ENCODE measurements at places on chromosomes 6 and 20.
A peak's percentile ranks its signal among the peaks of the same experiment; 100 is the strongest.

DNA sequence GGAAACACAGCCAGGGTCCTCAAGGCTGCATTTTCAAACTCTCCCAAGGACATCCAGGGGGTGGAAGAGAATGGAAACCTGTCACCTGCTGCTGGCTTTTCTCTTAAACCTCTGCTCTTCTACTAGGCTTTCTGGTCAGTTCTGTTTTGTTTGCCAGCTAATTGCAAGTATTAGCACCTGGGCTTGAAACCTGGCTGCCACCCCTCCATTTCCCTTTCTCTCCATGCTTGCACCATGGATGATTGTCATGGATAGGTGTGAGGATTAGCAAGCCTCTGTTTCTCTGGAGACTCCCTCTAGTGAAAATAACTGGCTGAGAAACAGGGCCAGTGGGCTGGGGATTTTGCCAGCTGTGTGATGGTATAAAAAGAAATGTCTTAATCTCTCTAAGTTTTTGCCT is 33.0 kb upstream of the GPR6 start:
- DNase-seq = no peak

GRCh38 chr20:10067321-10067720 is 32.5 kb downstream of the ANKEF1 start:
- DNase-seq = no peak

GRCh38 chr20:49356676-49357075 is 78.8 kb upstream of the ZNFX1 start:
- DNase-seq = no peak

- DNase-seq = no peak
Observed at GRCh38 chr20:62150310-62150575, 6.7 kb downstream of the SS18L1 start.

- DNase-seq = no peak
Observed at GRCh38 chr6:11196511-11197174, 35.8 kb downstream of the NEDD9 start.

DNA sequence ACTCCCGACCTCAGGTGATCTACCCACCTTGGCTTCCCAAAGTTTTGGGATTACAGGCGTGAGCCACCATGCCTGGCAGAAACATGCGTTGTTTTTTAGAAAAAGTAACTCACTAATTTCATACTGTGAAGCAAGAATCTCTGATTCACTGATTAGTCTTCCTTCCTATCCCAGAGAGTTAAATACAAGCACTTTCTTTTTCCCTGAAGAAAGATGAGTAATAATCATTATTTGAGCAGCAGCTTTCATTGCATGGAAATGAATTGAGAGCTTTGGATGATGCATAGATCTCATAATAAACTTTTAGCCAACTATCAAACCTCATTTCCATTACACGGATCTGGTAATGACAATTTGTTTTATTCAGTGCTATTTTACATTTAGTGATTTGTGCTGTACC is 892.5 kb upstream of the EYS start:
- no peak for DNase-seq

DNA sequence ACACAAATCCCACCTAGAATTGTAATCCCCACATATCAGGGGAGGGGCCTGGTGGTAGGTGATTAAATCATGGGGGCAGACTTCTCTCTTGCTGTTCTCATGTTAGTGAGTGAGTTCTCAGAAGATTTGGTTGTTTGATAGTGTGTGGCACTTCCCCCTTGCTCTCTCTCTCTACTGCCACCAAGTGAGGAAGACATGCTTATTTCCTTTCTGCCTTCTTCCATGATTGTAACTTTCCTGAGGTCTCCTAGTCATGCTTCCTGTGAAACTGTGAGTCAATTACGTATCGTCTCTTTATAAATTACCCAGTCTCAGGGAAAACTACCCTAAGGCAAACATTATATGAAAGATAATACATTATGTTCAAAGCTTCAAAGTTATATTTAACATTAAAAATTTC is 1297.5 kb upstream of the CITED2 start:
- no peak for DNase-seq

- peak; percentile 73 for DNase-seq
Observed at GRCh38 chr20:25058051-25058846, at the start of gene ACSS1. Gene ACSS1, minus strand, starts transcription at chr20:25058139. Its CDS starts 37 bp downstream, at chr20:25058102.

GRCh38 chr6:111631018-111631417 is 25.3 kb upstream of the TRAF3IP2 start:
- DNase-seq = no peak

DNA sequence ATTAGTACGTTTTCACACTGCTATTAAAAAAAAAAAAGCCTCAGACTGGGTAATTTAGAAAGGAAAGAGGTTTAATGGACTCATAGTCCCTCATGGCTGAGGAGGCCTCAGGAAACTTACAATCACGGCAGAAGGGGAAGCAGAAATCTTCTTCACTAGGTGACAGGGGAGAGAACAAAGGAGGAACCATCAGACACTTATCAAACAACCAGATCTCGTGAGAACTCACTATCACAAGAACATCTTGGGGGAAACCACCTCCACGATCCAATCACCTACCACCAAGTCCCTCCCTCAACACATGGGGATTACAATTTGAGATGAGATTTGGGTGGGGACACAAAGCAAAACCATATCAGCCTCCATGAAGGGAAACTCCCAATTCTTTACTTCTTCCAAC is 85.2 kb upstream of the MAFB start:
- no peak for DNase-seq

GRCh38 chr6:18186033-18186432 is 30.8 kb downstream of the KDM1B start:
- DNase-seq = no peak

DNA sequence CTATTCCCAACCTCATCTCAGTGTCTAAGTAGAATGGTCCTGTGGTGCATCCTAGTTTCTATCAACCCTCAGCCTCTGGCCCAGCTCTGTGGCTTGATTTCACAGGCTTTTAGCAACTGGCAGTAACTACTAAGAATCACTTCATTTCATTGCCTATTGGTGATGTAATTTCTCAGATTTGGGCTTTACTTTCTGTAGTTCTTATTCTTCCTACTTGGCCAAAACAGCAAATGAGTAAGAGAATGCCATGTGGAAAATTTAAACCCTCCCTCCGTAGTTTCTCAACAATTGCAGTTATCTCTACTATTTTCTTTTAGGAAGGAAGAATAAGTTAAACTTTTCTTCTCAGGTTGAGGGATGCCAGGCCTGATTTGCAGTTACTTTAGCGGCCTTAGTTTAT is 387.3 kb downstream of the CDKAL1 start:
- DNase-seq = no peak

GRCh38 chr20:52577696-52578095 is 386.1 kb upstream of the ZFP64 start:
- no peak for DNase-seq

DNA sequence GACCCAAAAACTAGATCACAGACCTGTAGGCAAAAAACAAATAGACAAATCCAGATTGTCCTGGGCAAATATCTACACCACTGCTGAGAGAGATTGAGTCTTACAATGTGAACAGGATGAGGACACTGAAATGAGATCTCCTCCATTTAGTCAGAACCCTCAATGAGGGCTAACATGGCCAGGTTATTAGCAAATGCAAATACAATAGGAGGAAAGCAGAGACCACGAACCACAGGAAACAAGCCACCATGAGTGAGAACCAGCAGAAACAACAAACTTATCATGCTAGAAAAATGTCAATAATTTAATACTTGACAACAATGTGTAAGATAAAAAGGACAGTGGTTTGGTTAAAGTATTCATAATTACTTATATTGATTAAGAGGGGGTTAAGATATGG is 162.8 kb downstream of the SYNE1 start:
- no peak for DNase-seq

DNA sequence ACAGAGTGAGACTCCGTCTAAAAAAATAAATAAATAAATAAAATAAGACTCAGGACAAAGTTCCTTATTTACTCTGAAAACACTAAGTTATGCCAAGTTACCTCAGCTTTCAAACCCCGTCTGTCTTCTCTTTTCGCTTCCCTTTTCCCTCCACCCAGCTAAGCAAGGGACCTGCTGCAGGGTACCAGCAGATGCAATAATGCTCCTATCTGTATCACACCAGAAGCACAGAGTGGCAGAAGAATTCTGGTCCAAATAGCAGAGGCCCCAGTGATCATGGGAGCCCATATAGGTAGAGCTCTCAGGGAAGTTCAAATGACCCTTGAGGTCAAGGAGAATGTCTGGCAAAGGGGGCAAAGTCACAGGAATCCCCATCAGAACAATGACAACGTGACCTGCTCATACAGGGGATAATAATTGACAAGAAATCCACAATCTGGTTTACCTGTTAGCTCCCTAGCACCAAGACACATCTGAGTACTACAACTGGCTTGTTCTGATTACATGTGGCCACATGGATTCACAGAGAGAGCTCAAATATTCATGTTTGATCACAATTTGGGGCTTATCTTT is 8.7 kb downstream of the GCM1 start:
- DNase-seq = no peak

GRCh38 chr20:59151391-59151790 is 12.2 kb upstream of the ZNF831 start:
- no peak for DNase-seq

GRCh38 chr6:128112494-128112893 is 211.6 kb upstream of the THEMIS start:
- DNase-seq = no peak

DNA sequence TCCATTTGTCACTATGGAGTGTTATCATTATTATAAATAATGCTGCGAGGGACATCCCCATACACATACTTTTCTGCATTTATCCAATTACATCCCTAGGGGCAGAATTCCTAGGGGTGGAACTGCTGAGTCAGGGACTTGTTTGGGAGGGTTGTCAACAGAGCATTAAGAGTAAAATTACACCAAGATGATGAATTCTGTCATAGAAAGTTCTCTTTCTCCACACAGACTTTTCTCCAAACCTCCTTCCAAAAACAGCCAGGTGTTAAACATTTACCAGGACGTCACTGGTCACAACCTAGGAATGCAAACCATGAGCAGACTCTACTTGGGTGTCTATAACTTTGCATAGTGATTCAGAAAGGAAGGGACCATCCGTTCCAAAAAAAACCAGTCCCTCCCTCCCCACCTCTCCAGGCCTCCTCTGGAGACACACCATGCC is 95.5 kb downstream of the PRND start:
- no peak for DNase-seq

- DNase-seq = no peak
Observed at GRCh38 chr6:1607516-1608221, 2.0 kb upstream of the FOXC1 start.

DNA sequence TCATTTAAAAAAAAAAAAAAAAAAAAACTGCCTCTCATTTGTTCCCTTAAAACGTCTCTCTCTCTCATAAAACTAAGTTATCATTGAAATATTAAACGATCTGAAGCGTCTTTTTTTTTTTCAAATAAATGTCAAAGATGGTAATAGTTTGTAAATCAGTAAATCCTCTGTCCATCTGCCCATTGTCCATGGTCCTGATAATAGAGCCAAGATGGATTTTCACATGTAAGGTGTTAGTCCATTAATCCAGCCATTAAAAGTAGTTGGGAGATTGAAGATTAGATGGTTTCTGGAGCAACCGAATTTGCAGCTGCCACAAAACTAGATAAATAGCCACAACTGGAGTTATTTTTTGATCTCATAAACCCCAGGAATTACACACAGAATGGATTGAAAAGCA is 145.8 kb upstream of the SNX9 start:
- no peak for DNase-seq

DNA sequence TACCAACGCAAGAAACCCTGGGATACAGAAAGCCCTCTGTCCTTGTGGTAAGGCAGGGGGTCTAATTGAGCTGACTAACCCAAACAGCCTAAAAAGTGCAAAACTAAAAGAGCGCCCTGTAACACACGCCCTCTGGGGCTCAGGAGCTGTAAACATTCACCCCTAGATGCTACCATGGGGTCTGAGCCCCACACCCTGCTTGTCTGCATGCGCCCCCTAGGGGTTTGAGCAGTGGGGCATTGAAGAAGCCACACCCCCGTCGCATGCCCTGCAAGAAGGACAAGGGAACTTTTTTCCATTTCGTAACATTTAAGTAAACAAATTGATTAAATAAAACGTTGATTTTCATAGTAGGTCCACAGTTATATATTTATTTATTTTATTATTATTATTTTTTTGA is 616.9 kb upstream of the MAN1A1 start:
- DNase-seq = no peak

GRCh38 chr6:125904871-125905270 is 51.7 kb upstream of the HINT3 start:
- DNase-seq = peak; percentile 47

DNA sequence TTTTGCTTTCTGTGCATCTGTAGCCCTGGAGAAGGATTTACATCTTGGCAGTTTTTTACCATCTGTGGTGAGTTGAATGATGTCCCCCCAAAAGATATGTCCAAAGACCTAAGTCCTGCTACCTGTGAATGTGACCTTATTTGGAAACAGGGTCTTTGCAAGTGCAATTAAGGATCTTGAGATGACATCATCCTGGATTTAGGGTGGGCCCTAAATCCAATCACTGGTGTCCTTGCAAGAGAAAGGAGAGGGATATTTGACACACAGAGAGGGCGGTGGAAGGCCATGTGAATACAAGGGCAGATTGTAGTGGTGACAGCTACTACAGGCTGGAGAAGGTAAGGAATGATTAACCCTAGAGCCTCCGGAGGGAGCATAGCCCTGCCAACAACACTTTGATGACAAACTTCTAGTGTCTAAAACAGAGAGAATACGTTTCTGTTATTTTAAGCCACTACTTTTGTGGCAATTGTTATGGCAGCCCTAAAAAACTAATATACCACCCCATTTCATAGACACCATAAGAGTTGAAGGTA is 35.1 kb downstream of the MKKS start:
- DNase-seq = no peak

- no peak for DNase-seq
Observed at GRCh38 chr20:4691753-4692152, 30.0 kb upstream of the PRND start.

Measured in activated CD4-positive, CD25-positive, alpha-beta regulatory T cell treated with anti-CD3 and anti-CD28 coated beads, Interleukin-2, amount 50 U/mL, for 72 hours (primary cell).